Left renal cortex interstitium (tissue), 4 donors: ENCODE measurements at places on chromosomes 5 and 9. TPM values are rescaled to one million over a fixed set of nuclear protein-coding genes. Genes with fewer than 3 reads are reported as not detected.
A peak's percentile ranks its signal among the peaks of the same experiment; 100 is the strongest.

DNA sequence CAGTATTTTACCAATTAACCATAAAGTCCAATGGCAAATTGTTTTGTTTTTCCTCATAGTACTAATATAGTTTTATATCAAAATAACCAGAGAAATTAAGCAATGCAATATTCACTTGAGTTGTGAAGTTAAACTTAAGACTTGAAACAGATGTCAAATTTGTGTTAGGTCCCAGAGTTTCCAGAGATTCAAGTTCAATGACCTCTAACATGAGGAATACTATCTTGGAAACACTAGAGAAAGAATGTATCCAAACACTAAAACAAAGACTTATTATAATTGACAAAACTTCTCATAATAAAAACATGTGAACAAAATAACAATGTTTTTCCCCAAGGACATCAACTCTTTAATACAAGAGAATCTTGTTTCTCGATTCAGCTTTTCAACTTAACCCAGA is 18.0 kb downstream of the SUSD1 start:
- DNase-seq: no peak

- DNase-seq: no peak
Measured at GRCh38 chr9:123616707-123617106, 260.7 kb downstream of the CRB2 start.

- DNase-seq: no peak
Measured at GRCh38 chr5:76942581-76942980, 10.3 kb upstream of the CRHBP start.

DNA sequence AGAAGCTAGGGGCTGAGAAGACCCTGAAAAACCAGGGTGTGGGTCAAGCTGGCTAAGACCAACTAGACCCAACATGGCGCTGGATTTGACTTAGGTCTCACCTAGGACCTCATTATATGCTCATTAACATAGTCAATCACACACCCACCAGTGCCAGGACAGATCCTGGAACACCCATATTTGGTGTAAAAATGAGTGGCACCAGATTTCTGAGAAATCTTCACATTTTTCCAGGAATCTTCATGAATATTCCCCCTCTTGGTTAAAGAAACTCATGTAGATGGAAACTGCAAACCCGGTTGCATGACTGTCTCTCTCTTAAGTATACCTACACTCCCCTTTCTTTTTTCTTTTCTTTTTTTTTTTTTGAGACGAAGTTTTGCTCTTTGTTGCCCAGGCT is 17.9 kb upstream of the RAB14 start:
- DNase-seq: no peak

- no peak for DNase-seq
Measured at GRCh38 chr5:43152946-43153345, 32.2 kb downstream of the ZNF131 start.

DNA sequence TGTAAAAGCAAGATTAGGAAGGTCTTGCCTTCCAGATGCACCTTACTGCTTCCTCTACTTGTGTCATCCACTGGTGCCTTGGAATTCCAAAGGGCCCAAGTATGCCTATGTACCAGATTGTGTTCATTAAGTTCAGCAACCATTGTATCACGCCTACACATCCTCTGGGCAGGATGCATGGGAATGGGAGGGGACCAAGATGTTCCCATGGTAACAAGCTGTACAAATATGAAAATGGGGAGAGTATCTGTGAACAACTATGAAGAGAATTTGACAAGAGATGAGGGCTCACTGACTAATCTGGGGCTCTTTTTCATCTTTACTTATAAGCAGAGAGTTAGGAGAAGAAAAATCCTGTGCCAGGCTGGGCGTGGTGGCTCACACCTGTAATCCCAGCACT is 137.8 kb upstream of the MAP1B start:
- DNase-seq: no peak

GRCh38 chr9:124359426-124359825 is 55.8 kb downstream of the PSMB7 start:
- no peak for DNase-seq

GRCh38 chr5:134873494-134873893 is 677 bp upstream of the TXNDC15 start:
- no peak for DNase-seq

GRCh38 chr5:33146881-33147280 is 293.9 kb upstream of the TARS1 start:
- no peak for DNase-seq

DNA sequence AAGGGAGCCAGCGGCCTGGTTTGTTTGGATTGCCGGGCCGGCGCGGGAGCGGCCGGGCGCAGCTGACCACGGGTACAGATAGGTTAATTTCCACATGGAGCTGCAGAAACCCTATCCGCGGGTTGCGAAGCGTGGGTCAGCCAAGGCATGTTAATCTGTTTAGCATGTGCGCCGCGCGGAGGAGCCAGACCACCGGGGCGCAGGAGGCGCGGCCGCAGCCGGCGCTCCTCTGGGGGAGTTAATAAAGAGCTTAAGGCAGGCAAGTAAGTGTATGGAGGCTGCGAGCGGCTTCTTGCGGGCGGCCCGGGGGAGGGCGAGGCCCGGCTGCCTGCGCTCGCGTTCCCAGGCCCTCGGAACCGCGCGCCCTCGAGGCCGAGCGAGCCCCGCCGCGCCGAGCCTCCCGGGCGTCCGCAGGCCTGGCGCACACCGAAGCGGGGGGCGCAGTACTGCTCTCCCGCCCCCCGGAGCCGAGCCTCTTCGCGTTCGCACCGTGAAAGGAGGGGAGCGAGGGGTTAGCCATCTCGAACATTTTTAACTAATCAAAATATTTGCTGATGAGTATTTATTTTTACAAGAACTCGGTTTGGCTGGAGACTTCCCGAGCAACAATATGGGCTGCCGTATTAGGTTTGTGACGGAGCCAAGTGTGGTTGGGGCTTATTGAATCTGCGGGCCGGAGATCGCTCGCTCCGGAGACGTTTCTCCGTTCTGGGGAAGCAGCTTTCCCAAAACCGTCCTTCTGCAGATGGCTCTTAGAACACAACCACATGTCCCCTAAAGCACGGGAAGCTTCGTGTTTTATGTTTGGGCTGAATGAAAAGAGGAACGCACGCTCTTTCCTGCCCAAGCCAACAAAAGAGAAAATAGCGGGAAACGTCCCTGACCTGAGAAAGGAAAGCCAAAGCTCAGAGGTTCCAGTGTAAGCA is 28.8 kb downstream of the FOXD1 start:
- DNase-seq: no peak

DNA sequence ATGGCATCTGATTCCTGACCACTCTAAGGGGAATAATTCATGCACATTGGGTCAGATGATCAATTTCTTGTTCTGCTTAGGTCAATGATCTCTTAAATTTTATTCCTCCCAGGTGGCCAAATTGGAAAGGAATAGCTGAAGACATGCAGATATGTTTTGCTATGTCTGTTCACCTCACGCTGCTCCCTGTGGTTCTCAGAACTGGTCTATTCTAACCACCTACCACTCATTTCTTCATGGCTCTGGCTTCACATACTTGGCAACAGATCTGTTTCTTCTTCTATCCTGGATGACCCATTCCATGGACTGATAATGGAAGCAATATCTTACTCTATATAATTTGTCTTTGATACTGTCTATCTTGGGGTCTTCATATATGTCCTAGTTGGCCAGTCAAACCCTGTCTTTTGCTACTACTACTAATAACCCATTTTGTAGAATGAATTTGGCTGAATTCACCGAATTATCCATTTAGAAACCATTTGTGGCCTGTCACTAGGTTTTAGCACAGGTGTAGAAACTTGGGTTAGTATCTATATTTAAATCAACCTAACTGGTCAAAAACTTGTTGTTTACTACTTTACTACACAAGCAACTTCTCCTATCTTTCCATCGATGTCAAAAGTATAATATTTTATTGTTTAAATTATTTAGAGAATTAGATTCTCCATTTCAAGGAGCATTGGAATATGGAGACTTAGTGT is 650.9 kb downstream of the TLE4 start:
- DNase-seq: no peak

DNA sequence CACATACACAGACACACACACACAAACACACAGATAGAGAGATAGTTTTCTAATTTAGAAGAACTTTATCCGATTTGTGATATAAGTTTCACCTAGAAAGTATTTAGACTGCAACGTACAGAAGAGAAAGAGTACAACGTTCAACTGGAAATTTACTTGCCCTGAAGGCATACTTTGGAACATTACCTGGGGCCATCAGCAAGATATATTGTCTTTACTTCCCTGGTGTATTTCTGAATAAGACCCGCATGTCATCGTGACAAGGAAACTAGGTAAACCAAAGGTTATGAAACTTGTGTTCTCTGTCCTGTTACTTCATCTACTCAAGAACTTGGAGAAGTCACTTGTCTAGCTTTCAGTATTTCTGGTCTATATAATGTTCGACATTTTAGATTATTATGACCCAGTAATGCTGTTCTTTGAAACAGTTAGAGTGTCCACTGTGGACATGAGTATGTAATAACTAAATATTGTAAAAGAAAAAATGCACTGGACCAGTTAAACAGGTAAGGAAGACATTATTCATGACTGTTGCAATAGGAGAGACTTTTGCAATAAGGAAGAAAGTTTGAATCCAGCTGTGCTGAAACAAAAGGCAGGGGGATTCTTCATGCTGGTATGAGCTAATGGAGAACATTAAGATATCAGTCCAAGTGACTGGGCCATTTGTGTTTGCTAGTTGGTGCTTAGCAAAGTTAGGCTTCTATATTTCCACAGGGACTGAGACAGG is 1791.1 kb downstream of the MAT2B start:
- DNase-seq: no peak

- peak; percentile 58 for DNase-seq
Measured at GRCh38 chr9:77495834-77496671, 152.1 kb downstream of the GNA14 start.

GRCh38 chr5:81609810-81610375 is 141.0 kb downstream of the SSBP2 start:
- no peak for DNase-seq

GRCh38 chr9:14531341-14532269 is 161.6 kb downstream of the ZDHHC21 start:
- DNase-seq: no peak

- no peak for DNase-seq
Measured at GRCh38 chr5:144820278-144820677, 649.6 kb downstream of the KCTD16 start.

- DNase-seq: no peak
Measured at GRCh38 chr9:95037789-95038521, 279.6 kb downstream of the FANCC start.

- no peak for DNase-seq
Measured at GRCh38 chr5:55187370-55187769, 14.4 kb upstream of the CDC20B start.

DNA sequence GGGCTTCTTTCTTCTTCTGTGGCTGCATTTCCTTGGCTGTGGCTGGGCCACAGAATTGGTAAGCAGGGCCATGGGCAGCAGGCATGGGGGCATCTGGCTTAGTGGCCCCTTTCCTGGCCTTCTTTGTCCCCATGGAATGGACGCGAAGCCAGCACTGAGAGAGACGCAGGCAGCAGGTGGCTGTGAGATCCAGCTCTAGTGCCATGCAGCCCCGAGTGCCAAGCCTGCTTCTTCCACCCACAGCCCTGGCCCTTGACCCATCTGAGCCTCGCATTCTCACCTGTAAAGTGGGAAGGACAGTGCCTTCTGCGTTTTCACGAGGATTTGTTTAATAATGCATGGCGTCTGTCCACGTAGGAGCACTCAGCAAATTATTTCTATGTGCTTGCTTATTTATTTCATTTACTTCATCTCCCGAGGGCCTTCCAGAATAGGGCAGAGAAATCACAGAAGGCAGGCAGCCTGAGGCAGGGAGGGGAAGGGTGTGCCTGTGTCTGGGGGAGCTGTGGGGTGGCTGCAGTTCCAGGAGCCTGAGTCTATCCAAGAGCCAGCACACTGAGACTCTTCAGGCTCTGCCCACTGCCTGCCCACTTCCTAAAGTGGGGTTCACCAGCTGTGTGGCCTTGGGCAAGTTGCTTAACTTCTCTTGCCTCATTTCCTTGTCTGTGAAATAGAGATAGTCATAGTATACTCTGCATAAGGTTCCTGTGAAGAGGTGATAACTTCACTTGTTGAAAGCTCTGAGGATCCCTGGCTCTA is 55.2 kb downstream of the NTNG2 start:
- no peak for DNase-seq

DNA sequence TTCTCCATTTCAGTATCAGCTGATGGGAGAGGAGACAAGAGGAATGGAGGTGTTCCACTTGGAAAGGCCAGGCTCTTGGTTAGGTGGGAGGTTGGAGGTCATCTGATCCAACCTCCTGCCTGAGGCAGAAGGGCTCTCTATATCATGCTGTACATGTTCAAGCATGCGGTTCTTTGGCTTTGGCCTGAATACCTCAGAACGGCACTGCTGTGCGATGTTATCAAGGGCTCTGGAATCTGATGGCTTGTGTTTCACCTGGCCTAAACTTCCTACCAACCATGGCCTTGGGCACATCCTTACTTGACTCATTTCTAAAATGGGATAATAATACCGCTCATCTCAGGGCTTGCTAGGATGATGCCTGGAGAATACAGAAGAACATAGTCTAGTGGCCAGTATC is 90.1 kb upstream of the FAM169A start:
- DNase-seq: no peak

GRCh38 chr5:54959673-54960418 is 25.5 kb downstream of the ESM1 start:
- DNase-seq: no peak

GRCh38 chr5:173334808-173335207 is 6.6 kb upstream of the STC2 start:
- DNase-seq: no peak

DNA sequence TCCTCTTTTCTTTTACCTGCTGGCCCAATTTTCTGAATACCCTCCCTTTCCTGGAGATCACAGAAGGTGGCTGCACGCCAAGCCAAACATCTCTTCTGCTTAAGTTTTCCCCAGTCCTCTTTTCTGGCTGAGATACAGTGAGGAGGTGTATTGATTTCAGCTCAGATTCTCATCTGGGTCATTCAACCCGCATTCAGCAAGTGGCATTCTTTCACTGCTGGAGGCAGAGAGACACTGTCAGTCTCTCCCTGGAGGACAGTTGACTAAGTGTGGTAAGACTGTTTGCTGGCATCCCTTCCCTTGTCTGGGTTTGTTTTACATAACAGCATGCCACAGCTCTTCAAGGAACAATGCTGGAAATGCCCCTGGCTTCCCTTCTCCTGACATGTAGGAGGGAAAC is 60.5 kb downstream of the GABRG2 start:
- no peak for DNase-seq

GRCh38 chr5:151085517-151086041 is 4.7 kb upstream of the TNIP1 start:
- no peak for DNase-seq

DNA sequence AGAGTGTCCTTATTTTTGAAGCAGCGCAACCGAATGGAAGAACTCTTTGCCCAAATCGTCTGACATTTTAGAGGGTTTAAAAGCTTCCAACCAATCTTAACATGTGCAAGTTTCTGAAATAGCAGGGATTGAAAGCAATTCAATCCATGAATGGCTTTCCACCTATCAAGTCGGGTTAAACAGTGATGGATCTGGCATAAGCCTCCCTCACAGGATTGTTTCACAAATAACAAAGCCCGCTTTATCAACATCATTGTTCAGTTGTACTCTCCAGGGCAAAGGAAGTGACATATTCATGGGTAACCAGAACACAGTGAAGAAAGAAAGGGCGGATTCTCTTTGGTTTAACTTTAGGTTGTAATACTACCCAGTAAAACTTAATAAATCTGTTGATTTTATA is 497.3 kb downstream of the MTRR start:
- no peak for DNase-seq

Gene OR1Q1
- not detected for polyA plus RNA-seq

Gene SREK1IP1
- polyA plus RNA-seq: 21.7 TPM

Gene FAM221B
- polyA plus RNA-seq: 0.60 TPM

Gene PAXX
- 34.3 TPM for polyA plus RNA-seq

Gene SOHLH1
- not detected for polyA plus RNA-seq

Gene SPARC
- polyA plus RNA-seq: 2,551 TPM

Gene STARD4
- polyA plus RNA-seq: 21.0 TPM

Gene C7
- 216 TPM for polyA plus RNA-seq

Gene PCDHB9
- 4.2 TPM for polyA plus RNA-seq

Gene GPX3
- 929 TPM for polyA plus RNA-seq
